ENCODE measurements at places on chromosomes 5 and 9. TPM values are rescaled to one million over a fixed set of nuclear protein-coding genes. Genes with fewer than 3 reads are reported as not detected.

GRCh38 chr5:102958481-102959011 is 161.4 kb downstream of the GIN1 start:
- no peaks in the 10 kb centered on the region for H3K4me1 ChIP-seq
- no peak overlapping the region for H3K4me3 ChIP-seq
- peaks cover 12% of the 10 kb centered on the region for H3K36me3 ChIP-seq
- H3K27ac ChIP-seq: no peak overlapping the region

HTR1A gene
- total RNA-seq: not detected

- H3K36me3 ChIP-seq: no peaks in the 10 kb centered on the region
- no peaks in the 10 kb centered on the region for H3K4me1 ChIP-seq
- H3K27me3 ChIP-seq: no peaks in the 10 kb centered on the region
- H3K27ac ChIP-seq: no peak overlapping the region
Observed at GRCh38 chr5:5126444-5126843, 13.7 kb upstream of the ADAMTS16 start.

DNA sequence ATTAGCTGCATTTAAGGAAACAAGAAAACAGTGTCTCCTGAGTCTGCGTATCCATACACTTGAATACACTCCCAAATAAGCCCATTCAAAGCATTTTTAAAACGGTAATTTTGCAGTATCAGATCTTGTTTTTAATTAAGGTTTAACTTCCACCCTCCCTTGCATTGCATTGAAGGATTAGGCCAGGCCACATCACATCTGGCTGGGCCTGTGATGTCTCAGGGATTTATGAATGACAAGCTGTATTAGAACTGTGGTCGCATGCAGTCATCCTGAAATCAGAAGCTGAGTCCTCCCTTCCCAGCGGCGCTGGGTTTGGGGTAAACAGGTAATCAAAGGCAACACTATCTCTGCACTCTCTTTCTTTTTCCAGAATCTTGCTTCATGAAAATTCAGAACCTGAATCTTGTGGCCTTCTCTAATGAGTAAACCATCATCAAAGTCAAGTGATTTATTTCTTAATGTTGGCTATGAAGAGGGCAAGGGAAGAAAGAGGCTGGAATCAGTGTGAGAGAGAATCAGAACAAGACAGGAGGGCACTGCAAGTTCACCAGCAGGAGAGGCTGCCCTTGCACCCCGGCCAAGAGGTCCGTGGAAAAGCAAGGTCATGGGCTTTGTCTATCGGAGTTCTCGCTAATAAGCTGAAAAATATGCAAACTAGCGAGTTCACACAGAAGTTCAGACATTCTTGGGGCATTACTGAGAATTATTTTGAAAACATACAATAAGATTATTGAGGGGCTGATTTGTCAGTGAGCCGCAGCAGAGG is 80.0 kb upstream of the ZSWIM6 start:
- H3K4me1 ChIP-seq: no peaks in the 10 kb centered on the region
- no peaks in the 10 kb centered on the region for H3K36me3 ChIP-seq
- no peak overlapping the region for H3K4me3 ChIP-seq
- H3K27ac ChIP-seq: no peak overlapping the region
- DNase-seq: no peak
- H3K27me3 ChIP-seq: peaks cover 2% of the 10 kb centered on the region

GRCh38 chr5:55429613-55430253 is 105.0 kb downstream of the PLPP1 start:
- peak overlapping the region; percentile 19 for H3K27ac ChIP-seq
- no peak for DNase-seq
- no peaks in the 10 kb centered on the region for H3K27me3 ChIP-seq
- peaks cover 3% of the 10 kb centered on the region for H3K4me1 ChIP-seq

DNA sequence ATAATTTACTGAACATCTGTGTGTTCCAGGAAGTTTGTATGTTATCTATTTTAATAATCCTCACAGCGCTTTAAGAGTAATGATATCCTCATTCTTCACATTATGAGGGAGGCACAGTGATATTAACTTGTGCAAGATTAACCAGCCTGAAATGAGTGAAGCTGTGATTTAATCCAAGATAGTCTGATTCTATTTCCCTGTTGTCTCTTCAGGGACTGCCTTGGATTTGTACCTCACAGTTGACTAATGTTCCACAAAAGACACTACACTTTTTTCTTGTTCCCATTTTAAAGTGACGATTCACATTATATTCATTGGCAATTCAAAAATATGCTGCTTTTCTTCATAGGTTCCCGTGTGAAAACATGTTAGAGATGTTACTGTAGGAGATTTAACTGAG is 125.3 kb upstream of the GNA14 start:
- no peak overlapping the region for H3K27ac ChIP-seq
- H3K4me1 ChIP-seq: peaks cover 13% of the 10 kb centered on the region
- no peaks in the 10 kb centered on the region for H3K27me3 ChIP-seq
- no peak overlapping the region for H3K4me3 ChIP-seq
- H3K36me3 ChIP-seq: peaks cover 20% of the 10 kb centered on the region
